ENCODE measurements at places on chromosomes 5 and 9. TPM values are rescaled to one million over a fixed set of nuclear protein-coding genes. Genes with fewer than 3 reads are reported as not detected.
A peak's percentile ranks its signal among the peaks of the same experiment; 100 is the strongest.

The TLE1 gene
- total RNA-seq, result 69.7 TPM

The TRAPPC13 gene
- total RNA-seq, result 14.4 TPM

The IRGM gene
- not detected for total RNA-seq

The HARS1 gene
- 68.2 TPM for total RNA-seq

The PGM5 gene
- total RNA-seq, result 94.1 TPM

The CCDC183 gene
- 0.68 TPM for total RNA-seq

DNA sequence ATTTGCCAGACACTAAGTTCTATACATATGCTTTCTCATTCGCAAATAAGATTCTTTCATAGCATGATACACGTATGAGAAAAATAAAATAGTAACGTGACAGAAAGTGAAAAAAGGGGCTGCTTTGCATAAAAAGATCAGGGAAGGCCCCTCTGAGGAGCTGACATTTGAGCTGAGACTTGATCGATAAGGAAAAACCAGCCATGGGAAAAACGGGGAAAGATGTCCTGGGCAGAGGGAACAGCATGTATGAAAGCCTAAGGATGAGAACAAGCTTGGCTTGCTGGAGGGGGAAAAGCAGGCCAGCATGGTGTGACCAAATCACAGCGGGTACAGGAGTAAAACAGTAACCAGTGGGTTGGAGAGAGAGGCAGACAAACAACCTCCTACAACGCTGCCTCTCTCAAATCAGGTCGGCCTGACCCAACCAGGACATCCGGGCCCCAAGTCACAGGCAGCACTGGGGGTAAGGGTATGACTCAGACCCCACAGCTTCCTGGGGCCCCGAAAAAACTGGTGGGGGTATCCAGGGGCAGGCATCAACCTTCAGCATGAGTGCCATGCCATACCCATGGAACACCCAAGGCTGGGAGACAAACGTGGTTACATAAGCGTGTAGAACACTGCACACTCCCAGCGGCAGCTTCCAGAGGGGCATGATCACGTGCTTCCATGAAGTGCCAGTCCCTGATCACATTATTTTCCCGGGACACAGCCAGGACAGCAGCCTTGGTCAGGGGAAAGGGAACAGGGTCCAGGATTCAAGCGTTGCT, 2.2 kb downstream of the TNIP1 start:
- no peaks in the 10 kb centered on the region for H3K27me3 ChIP-seq
- no peak overlapping the region for H3K27ac ChIP-seq
- no peaks in the 10 kb centered on the region for H3K36me3 ChIP-seq
- no peak overlapping the region for H3K4me3 ChIP-seq

DNA sequence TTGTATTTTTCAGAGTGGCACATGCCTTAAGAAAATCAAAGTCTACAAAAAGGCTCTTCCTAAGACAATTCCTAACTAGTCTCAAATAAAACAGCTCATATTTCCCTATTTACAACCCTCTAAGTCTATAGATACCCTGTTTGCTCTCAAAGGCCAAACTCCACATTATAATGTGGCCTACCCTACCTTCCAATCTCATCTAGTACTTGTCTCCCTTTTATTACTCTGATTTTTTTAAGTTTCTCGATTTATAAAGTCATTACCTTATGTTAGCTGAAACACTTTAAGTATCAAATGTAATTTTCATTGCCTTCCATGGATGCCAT, 19.4 kb downstream of the KIAA1191 start:
- H3K4me1 ChIP-seq, result no peaks in the 10 kb centered on the region
- no peak overlapping the region for H3K4me3 ChIP-seq
- H3K36me3 ChIP-seq, result peaks cover 17% of the 10 kb centered on the region
- no peak for DNase-seq
- H3K27ac ChIP-seq, result no peak overlapping the region
- no peaks in the 10 kb centered on the region for H3K27me3 ChIP-seq

DNA sequence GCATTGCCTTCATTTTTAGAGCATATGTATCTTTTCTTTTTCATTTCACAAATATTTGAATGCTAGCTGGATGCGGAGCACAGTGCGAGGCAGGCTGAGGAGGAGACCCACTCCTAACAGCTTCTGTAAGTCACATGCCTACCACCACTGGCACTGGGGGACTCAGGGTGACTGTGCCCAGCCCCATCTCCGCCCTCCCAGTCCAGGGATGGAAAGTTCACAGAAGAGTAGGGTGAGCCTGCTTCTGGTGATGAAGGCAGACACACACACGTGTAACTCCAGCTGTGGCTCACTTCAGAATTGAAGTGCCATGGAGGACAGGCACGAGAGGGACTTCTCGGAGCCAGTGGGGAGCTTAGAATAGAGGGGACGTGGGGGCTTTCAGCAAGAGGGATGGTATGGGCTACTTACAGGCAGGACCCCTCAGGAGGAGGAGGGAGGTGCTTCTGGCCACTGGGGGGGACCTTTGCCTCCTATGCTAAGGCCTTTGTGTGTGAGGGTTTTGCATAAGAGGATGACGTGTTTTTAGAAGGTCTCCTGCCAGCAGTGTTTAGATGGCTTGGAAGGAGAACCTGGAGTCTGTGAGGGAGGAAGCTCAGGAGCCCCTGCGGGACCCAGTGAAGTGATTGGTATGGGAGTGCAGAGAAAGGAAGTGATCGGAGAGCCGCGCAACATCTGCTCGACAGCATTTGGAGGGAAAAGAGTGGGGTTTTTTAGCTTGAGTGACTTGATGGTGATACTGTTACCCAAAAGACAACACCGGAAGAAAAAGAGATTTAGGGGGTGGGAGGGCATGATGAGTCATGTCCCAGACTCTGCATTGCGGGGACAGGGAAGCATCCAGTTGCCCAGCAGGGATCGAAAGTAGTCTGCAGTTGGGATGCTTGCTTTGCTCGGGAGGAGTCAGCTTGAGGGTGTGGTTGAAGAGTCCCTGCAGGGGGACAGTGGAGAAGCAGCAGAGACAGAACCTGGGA, 163.5 kb upstream of the OTULINL start:
- H3K27me3 ChIP-seq, result no peaks in the 10 kb centered on the region
- H3K27ac ChIP-seq, result no peak overlapping the region
- no peak overlapping the region for H3K4me3 ChIP-seq
- peaks cover 32% of the 10 kb centered on the region for H3K36me3 ChIP-seq
- H3K4me1 ChIP-seq, result no peaks in the 10 kb centered on the region
- DNase-seq, result no peak

DNA sequence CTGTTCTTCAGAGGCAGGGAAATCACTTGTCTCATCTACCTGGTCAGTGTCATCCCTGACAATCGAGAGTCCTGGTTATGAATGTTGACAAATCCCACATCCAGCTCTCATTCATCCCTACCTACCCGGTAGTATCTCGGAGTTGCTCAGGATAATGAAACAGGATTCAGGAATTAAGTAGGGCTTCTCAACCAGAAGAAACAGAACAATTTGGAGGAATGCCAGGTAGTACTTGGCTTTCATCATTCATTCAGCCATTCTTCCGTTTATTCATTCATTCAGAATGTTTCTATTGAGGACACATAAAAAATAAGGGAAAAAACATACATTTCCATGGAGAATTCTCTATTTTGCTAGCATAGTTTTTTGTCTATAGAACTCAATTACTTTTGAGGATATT, 195.0 kb downstream of the ARHGEF28 start:
- no peak overlapping the region for H3K4me3 ChIP-seq
- H3K27me3 ChIP-seq, result no peaks in the 10 kb centered on the region
- peak overlapping the region; percentile 50 for H3K27ac ChIP-seq
- peaks cover 39% of the 10 kb centered on the region for H3K4me1 ChIP-seq

DNA sequence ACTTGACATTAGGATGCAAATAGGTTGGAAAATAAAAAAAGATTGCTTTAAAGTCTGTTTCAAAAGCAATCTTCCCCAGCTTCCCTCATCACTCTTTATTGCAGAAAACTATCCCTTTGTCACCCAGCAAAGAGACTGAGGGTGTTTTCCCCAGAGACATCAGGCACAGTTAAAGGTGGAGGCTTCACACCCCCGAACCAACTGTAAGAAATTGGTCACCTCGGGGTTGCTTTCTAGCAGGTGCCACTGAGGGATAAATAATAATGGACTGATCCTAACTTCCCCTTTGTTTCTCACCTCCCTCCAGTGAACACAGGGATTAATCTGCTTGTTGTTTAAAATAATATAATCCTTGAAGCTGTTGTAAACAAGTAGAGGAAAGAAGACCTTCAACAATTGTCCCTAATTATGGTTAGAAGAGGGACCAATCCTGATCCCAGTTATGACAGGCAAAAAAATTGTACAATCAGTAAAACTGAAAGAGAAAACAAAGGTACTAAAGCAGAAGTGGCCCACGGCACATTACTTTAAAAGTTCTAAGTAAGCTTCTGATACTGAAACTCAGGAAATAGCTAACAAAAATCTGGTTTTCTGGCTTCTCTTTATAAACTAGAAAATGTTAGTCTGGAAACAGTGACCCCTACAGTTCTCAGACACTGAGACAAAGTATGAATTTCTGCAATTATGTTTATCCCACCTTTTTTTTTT, 6.6 kb upstream of the PCSK1 start:
- H3K4me3 ChIP-seq, result no peak overlapping the region
- no peaks in the 10 kb centered on the region for H3K4me1 ChIP-seq
- no peak overlapping the region for H3K27ac ChIP-seq
- H3K27me3 ChIP-seq, result no peaks in the 10 kb centered on the region
- no peaks in the 10 kb centered on the region for H3K36me3 ChIP-seq

GRCh38 chr5:5979377-5979760, 399.0 kb downstream of the MED10 start:
- no peak overlapping the region for H3K27ac ChIP-seq
- DNase-seq, result no peak
- no peaks in the 10 kb centered on the region for H3K27me3 ChIP-seq

- peaks cover 18% of the 10 kb centered on the region for H3K4me1 ChIP-seq
- H3K27ac ChIP-seq, result no peak overlapping the region
- no peaks in the 10 kb centered on the region for H3K27me3 ChIP-seq
- no peaks in the 10 kb centered on the region for H3K36me3 ChIP-seq
- no peak overlapping the region for H3K4me3 ChIP-seq
- no peak for DNase-seq
These were observed 943 bp upstream of the ZNF131 start for GRCh38 chr5:43119771-43120170.

- H3K36me3 ChIP-seq, result no peaks in the 10 kb centered on the region
- DNase-seq, result no peak
- H3K27me3 ChIP-seq, result no peaks in the 10 kb centered on the region
- no peaks in the 10 kb centered on the region for H3K4me1 ChIP-seq
These were observed 14.2 kb upstream of the PHYKPL start for GRCh38 chr5:178246624-178247279.

DNA sequence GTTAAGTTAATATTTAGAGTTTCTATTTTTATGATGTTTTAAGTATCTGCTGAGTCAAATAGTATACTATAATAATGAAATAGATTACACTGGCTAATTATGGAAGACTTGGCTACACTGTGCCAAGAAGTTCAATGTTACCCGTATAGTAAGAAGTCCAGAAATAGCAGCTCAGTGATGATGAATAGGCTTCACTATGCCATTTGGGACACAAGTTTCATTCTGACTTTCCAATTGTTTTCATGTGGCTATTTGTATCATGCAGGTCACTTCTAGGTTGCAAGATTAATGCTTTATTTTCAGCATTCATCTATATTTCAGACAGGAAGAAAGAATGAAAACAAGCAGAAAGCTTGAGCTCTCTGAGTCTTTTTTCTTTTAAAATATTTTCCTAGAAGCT, 194.5 kb upstream of the RIOK2 start:
- DNase-seq, result no peak
- H3K4me3 ChIP-seq, result no peak overlapping the region

DNA sequence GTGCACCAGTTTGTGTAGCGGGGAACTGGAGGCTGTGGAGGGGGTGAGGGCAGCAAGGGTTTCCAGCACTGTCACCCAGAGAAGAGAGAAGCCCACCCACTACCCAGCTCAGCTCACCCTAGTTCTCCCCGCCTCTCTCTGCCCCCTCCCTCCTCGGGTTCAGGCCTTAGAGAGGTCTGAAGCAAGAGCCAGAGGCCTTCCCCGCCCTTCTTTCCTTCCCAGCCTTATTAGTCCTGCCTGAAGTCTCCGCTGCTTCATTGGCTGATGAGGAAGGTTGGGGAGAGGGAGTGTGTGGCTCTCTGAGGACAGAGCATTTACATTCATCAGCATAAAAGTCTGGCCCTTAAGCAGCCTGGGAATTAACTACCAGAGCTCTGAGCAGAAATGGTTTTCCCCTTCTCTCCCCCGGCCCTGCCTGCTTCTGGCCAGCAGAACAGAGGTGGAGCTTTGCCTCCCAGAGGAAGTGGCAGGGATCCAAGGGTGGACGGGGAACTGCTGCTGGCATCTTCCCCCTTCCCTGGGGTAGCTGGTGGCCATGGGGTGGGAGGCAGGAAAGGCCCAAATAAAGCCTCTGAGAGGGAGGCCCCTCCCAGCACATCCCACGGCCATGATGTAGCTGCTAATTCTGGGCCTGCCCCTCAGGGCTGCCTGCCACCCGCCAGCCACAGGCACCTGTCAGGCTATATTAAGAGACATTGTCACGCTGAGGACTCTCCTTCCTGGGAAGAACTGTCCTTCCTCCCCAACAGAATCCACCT, 4.1 kb downstream of the DNAJB5 start:
- H3K27me3 ChIP-seq, result no peaks in the 10 kb centered on the region
- H3K4me3 ChIP-seq, result peak overlapping the region; percentile 67
- peaks cover 22% of the 10 kb centered on the region for H3K36me3 ChIP-seq
- H3K27ac ChIP-seq, result peak overlapping the region; percentile 95

GRCh38 chr5:175692235-175692995, 34.5 kb downstream of the HRH2 start:
- no peaks in the 10 kb centered on the region for H3K27me3 ChIP-seq
- no peak for DNase-seq

GRCh38 chr9:70861797-70862196, 259.6 kb downstream of the TRPM3 start:
- H3K36me3 ChIP-seq, result no peaks in the 10 kb centered on the region
- no peak overlapping the region for H3K4me3 ChIP-seq
- no peak overlapping the region for H3K27ac ChIP-seq

GRCh38 chr9:107274953-107275422, 8.1 kb upstream of the RAD23B start:
- H3K27me3 ChIP-seq, result no peaks in the 10 kb centered on the region
- no peak for DNase-seq
- H3K4me1 ChIP-seq, result no peaks in the 10 kb centered on the region
- H3K27ac ChIP-seq, result no peak overlapping the region
- H3K36me3 ChIP-seq, result no peaks in the 10 kb centered on the region

GRCh38 chr9:29750062-29750461, 2176.8 kb upstream of the C9orf72 start:
- no peaks in the 10 kb centered on the region for H3K4me1 ChIP-seq
- no peaks in the 10 kb centered on the region for H3K27me3 ChIP-seq
- H3K4me3 ChIP-seq, result no peak overlapping the region
- H3K36me3 ChIP-seq, result no peaks in the 10 kb centered on the region

- no peak overlapping the region for H3K4me3 ChIP-seq
- H3K36me3 ChIP-seq, result no peaks in the 10 kb centered on the region
- H3K27ac ChIP-seq, result no peak overlapping the region
- DNase-seq, result no peak
These were observed 86.6 kb downstream of the GABRA1 start for GRCh38 chr5:161934486-161934885.

DNA sequence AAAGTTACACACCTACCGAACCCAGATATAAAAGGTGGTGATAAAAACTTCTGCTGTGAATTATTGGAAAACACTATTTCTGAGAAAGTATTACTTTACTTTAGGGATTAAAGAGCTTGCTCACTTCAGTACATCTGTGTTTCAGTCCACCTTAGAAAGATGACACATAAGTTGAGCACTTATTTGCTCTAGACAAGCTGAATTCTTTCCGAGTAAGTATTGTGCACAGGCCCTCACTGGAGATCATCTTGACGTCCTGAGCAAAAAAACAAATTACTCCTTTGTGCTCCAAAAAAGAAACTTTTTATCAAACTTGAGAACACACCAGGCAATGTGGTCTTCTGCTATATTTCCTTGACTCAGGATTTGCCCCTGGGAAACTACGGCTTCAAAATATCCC, 231.0 kb upstream of the GRAMD2B start:
- no peak for DNase-seq
- no peaks in the 10 kb centered on the region for H3K27me3 ChIP-seq
- no peak overlapping the region for H3K4me3 ChIP-seq
- H3K27ac ChIP-seq, result no peak overlapping the region
- H3K4me1 ChIP-seq, result no peaks in the 10 kb centered on the region
